ENCODE measurements at places on chromosomes 6 and 20. TPM values are rescaled to one million over a fixed set of nuclear protein-coding genes. Genes with fewer than 3 reads are reported as not detected.

ABT1 gene
- 9.7 TPM for total RNA-seq

DEFB132 gene
- not detected for total RNA-seq

WFDC8 gene
- not detected for total RNA-seq

LGSN gene
- total RNA-seq = not detected

FHL5 gene
- not detected for total RNA-seq

CLPSL1 gene
- not detected for total RNA-seq

COX4I2 gene
- total RNA-seq = not detected

MLIP gene
- not detected for total RNA-seq

Measured in chondrocyte (in vitro differentiated cells).